Mesothelial cell of epicardium (in vitro differentiated cells): ENCODE measurements at places on chromosomes 5 and 9. TPM values are rescaled to one million over a fixed set of nuclear protein-coding genes. Genes with fewer than 3 reads are reported as not detected.

GRCh38 chr5:147234825-147235635, at the start of gene STK32A:
Gene STK32A, plus strand, starts transcription at chr5:147235026. Its CDS starts 4,609 bp downstream, at chr5:147239635.
- H3K4me3 ChIP-seq: peak within 1 kb of the TSS; percentile 69
- peak; percentile 37 for DNase-seq
- peaks cover 71% of the 10 kb centered on the region for H3K27me3 ChIP-seq
- H3K4me1 ChIP-seq: peaks cover 5% of the 10 kb centered on the region

- H3K4me3 ChIP-seq: no peak overlapping the region
- H3K4me1 ChIP-seq: peaks cover 14% of the 10 kb centered on the region
- H3K27me3 ChIP-seq: no peaks in the 10 kb centered on the region
- H3K27ac ChIP-seq: no peak overlapping the region
Measured at GRCh38 chr5:90311401-90311800, 98.2 kb downstream of the CETN3 start.

The EGFL7 gene
- 35.6 to 39.3 TPM (median 38.2 TPM) in 3 replicates for total RNA-seq

The PCDHGA8 gene
- total RNA-seq: 2.6 to 2.9 TPM (median 2.7 TPM) in 3 replicates

- no peak for DNase-seq
- H3K36me3 ChIP-seq: peaks cover 38% of the 10 kb centered on the region
- H3K27ac ChIP-seq: no peak overlapping the region
- no peaks in the 10 kb centered on the region for H3K27me3 ChIP-seq
- H3K4me1 ChIP-seq: no peaks in the 10 kb centered on the region
Measured at GRCh38 chr9:128482186-128482585, 22.3 kb upstream of the GLE1 start.

The DND1 gene
- total RNA-seq: 3.3 to 3.9 TPM (median 3.5 TPM) in 3 replicates

DNA sequence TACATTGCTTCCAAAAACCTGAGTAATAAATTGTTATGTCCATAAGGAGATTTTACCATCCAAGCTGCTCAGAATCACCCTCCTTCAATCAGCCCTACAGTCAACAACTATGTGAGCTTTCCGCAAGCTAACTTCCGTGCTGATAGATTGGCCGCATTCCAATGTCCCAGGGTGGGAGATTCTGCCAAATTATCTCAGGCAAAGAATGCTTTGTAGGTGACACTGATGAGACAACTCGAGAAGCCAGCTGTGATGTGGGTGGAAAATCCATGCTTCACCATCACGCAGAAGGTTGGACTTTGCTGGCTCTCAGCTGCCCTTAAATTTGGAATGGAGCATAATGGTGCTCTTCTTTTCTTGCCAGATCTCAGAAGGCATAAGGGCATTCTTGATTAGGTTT, 44.9 kb upstream of the HCN1 start:
- H3K4me1 ChIP-seq: no peaks in the 10 kb centered on the region
- no peak overlapping the region for H3K27ac ChIP-seq
- DNase-seq: no peak
- H3K27me3 ChIP-seq: no peaks in the 10 kb centered on the region
- no peaks in the 10 kb centered on the region for H3K36me3 ChIP-seq
- H3K4me3 ChIP-seq: no peak overlapping the region

DNA sequence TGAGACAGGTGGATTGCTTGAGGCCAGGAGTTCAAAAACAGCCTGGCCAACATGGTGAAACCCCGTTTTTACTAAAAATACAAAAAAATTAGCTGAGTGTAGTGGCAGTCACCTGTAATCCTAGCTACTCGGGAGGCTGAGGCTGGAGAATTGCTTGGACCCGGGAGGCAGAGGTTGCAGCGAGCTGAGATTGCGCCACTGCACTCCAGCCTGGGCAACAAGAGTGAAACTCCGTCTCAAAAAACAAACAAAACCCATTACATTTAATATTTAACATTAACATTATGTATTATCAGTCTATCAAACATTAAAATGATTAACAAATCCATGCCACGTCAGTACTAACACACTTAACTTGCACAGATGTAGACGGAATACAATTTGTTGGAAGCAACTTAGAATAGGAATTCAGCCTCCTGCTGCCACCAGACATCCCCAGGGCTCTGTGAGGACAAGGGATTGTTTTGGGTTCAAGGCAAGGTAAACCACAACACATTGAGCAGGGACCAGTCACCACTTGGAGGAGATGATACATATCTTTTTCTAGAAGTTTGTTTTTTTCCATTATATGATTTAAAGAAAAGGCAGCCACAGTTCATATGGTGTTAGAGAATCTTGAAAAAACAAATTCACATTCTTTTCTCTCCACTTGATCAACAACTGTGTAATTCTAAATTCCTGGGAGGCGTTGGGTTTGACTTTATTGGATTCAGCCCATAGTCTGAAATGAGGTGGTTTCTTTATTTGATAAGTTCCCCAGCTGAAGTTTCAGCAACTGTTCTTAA, 104.1 kb upstream of the BASP1 start:
- peaks cover 25% of the 10 kb centered on the region for H3K4me1 ChIP-seq
- no peak for DNase-seq
- H3K27me3 ChIP-seq: no peaks in the 10 kb centered on the region
- no peak overlapping the region for H3K27ac ChIP-seq
- no peak overlapping the region for H3K4me3 ChIP-seq
- no peaks in the 10 kb centered on the region for H3K36me3 ChIP-seq

The HAPLN1 gene
- 1.4 to 2.8 TPM (median 1.9 TPM) in 3 replicates for total RNA-seq

DNA sequence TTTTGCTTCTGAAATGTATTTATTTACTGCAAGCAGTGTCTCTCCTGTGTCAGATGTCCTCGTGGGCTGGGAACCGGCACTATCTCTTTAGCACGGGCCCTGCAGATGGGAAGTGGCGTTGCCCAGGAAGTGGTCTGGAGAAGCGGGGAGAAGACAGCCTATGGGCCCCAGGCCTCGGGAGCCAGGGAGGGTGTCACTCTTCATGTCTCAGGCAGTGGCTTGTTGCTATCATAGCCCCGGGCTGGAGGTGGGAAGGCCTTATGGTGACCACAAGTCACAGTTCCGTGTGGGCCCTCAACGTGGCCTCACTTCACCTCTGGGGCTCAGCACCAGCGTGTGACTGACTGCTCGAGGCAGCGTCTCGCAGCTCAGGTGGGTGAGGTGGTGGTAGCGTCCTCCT, 41.4 kb downstream of the SYK start:
- H3K27ac ChIP-seq: no peak overlapping the region
- no peaks in the 10 kb centered on the region for H3K36me3 ChIP-seq
- DNase-seq: no peak
- H3K4me1 ChIP-seq: no peaks in the 10 kb centered on the region
- H3K27me3 ChIP-seq: no peaks in the 10 kb centered on the region

The TMEM215 gene
- total RNA-seq: 0.07 TPM in 1 of 3 replicates, not detected in the others
